Vagina (tissue), 2 donors: ENCODE measurements at places on chromosomes 4 and X.

DNA sequence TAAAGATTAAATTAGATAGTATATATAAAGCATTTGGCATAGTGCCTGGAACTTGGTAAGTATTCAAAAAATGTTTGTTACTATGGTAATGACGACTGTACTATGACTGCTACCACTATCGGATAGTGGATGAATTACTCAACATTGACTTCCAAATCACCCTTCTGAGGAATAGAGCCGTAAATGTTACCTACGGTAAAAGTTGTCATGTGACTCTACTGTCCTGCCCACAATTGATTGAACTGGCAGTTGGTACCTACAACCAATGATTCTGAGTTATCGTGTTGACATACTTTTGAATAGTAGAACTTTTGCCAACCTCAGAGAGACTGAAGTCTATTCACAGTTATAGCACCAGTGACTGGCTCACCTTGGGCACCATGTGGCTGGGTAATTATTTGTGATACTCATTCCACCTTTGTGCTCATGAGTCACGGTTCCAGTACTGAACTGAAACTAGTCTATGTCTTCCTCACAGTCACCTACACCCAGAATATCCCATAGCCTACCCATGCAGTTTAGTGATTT, 185.5 kb upstream of the PITX2 start:
- DNase-seq, result no peak

- DNase-seq, result no peak
Observed at GRCh38 chr4:76708971-76709771, 188.8 kb downstream of the SOWAHB start.

DNA sequence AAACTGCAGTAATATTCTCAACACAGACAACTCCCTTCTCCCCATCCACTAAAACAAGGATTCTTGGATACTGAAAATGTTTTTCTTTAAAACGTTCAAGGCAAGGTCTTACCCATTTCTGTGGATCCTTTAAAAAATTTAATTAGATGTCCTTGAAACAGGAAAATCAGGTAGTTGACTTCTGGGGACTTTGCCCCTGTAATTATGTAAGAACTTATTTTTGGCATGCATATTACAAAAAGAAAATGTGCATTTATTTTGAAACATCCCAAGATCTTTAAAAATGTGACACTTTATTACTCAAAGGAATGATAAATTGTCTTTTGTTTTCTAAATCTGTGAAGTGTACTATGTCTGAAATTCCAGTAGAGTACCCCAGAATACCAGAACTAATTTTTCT, 25.8 kb downstream of the GUCY1B1 start:
- DNase-seq, result no peak

- no peak for DNase-seq
Observed at GRCh38 chr4:1554876-1555265, 129.2 kb downstream of the FAM53A start.

GRCh38 chrX:11558972-11559371, 106.7 kb downstream of the ARHGAP6 start:
- no peak for DNase-seq

DNA sequence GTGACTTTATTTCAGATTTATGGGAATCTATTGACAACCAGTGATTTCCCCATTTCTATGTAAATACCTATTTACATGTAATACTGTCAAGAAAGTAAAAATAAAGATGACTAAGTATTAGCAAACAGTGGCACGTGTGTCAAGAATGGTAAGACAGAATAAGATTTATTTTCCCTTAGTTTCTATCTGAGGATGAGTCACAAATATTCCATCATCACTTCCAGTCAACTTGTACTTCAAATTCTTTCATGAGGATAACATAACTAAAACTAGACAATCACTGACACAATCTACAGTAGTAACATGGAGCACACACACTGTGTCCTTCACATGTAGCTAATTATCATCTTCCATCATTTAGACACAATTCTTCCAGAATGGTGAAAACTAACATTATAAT, 625.3 kb upstream of the PCDH7 start:
- DNase-seq, result no peak

GRCh38 chr4:2604614-2605013, 68.2 kb downstream of the FAM193A start:
- DNase-seq, result no peak

DNA sequence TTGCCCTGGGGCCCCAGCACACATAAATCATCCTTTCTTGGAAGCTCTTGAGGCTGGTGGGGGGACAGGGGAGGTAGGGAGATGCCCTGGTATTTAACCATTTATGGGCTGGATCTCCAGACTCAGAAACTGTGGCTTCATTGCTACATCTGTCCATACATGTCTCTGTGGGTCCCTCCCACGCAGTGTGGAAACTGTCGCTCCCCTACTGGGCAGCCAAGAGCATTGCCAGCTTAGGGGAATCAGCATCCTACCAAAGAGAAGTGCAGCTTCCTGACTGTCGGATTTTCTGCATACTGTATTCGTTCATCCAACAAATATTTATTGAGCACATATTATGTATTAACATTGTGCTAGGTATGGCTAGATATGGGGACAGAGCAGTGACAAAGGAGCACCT, 3.7 kb downstream of the GRIPAP1 start:
- DNase-seq, result no peak

- no peak for DNase-seq
Observed at GRCh38 chrX:148530464-148531077, 30.2 kb downstream of the AFF2 start.

- DNase-seq, result no peak
Observed at GRCh38 chr4:113442826-113443225, 318.7 kb downstream of the CAMK2D start.

- no peak for DNase-seq
Observed at GRCh38 chr4:79682801-79683530, 274.9 kb upstream of the GK2 start.

- DNase-seq, result no peak
Observed at GRCh38 chr4:41994461-41994985, 4.2 kb downstream of the SLC30A9 start.

GRCh38 chrX:45046417-45046816, 154.3 kb downstream of the DIPK2B start:
- DNase-seq, result no peak

DNA sequence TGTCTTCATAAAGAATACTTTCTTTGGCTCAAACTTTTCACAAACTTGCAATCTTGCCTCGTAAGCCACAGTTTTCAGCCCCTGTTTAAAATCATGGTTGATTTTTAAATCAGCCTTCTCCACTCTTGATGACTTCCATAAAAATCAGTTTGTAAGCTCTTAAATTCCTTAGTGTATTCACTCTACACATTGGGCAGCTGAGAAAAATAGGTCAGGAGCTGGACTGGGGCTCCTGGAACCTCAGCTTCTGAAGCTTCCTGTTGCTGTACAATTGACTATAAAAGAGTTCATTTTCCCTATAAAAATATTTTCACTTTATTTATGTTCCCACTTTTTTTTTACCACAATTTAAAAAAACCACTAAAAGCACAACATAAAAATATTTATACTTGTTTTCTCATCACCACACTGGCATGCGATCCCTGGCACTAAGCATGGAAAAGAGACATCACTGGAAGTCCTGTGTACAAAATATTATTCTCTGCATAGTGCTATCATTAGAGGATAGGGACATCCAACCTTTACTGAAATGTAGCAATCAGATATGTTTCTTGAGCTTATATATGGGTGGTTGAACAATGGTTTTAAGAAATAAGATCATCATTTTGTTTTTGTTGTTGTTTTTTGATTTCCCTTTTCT, 345.7 kb downstream of the FBXO8 start:
- no peak for DNase-seq

DNA sequence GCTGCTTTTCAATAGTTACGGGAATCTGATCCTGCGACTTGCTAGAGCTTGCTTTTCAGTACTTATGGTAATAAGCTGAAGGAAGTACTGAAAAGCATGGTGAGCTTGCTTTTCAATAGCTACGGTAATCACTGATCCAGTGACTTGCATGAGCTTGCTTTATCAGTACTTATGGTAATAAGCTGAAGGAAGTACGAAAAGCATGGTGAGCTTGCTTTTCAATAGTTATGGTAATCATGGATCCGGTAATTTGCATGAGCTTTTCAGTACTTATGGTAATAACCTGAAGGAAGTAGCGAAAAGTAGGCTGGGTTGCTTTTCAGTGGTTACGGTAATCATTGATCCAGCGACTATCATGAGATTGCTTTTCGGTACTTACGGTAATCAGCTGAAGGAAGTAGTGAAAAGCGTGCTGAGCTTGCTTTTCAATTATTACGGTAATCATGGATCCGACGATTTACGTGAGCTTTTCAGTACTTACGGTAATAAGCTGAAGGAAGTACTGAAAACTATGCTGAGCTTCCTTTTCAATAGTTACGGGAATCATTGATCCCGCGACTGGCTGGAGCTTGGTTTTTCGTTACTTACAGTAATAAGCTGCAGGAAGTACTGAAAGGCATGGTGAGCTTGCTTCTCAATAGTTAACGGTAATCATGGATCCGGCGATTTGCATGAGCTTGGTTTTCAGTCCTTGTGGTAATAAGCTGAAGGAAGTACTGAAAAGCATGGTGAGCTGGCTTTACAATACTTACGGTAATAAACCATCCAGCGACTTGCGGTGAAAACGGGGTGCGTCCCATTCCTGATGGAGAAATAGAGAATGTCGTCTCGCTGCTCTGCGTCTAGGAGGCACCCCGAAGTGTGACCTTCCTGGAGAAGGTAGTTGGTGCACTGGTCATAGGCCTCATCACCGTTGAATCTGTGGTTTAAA, 6.5 kb downstream of the CRLF2 start:
- no peak for DNase-seq

- DNase-seq, result no peak
Observed at GRCh38 chr4:2649604-2650114, 106.5 kb downstream of the TNIP2 start.
